ENCODE measurements at places on chromosomes 12 and 14.

- DNase-seq: no peak
Observed at GRCh38 chr12:111351026-111351425, 17.9 kb downstream of the PHETA1 start.

DNA sequence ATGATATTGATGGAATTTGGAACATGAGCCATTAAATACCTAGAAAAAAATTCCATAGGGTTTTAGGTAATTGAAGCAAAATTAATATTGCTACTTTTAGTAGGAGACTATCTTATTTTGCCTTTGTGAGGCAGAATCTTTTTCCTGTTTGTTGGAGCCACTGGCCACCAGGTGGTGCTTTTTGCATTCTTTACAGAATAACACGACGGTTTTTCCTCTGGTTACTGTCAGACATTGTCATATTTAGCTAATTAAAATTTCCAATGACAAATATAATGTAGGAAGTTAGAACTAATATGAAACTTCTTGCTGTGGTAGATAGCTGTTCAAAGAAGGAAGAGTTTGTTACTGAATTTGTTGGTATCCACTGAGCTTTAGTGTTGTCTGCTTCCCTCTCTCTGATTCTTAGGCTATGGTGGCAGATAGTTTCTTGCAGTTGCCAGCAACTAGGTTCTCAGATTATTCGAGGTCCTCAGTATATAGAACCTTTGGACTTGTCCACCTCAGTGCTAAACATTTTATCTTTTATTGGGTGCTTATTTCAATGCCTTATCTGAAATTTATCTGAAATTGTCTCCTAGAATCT, 25.7 kb downstream of the RAB21 start:
- peak; percentile 9 for DNase-seq

DNA sequence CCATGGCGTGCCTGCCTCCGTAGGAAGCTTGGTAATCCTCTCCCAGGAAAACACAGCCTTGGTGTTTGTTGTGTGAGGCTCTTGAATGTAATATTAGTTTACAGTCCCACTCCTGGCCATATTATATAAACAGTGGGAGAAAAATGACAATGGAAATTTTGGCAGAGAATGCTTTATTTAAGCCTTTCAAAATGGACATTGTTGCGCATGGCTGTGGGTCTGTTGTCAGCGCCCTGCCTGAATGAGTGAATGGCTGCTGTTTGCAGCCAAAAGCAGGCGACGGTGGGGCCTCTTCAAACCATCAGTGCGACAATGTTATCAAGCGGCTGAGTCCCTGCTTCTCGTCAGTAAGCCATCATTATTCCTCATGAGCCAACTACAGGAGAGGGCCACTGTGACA, 201.8 kb upstream of the RMST start:
- DNase-seq: no peak

GRCh38 chr14:105197211-105197641, 16.1 kb upstream of the NUDT14 start:
- no peak for DNase-seq

- DNase-seq: no peak
Observed at GRCh38 chr12:12665194-12665593, 30.8 kb downstream of the GPR19 start.

DNA sequence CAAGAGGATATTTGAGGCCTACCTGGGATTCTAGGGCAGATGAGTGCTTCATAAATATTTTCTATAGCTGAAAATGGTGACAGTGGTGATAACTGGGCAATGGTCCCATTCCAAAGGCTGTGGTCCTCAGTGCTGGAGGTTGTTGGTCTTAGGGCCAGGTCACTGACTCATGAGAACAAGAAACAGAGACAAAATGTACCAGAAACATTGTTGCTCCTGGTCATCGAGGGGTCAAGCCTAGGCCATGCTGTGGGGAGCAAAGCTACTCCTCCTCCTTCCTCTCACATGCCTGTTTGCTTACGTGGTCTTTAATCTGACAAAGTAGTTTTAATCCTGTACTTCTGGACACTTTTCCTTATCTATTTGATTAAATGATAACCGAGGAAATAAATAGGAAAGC, 33.8 kb downstream of the ERG28 start:
- DNase-seq: no peak

DNA sequence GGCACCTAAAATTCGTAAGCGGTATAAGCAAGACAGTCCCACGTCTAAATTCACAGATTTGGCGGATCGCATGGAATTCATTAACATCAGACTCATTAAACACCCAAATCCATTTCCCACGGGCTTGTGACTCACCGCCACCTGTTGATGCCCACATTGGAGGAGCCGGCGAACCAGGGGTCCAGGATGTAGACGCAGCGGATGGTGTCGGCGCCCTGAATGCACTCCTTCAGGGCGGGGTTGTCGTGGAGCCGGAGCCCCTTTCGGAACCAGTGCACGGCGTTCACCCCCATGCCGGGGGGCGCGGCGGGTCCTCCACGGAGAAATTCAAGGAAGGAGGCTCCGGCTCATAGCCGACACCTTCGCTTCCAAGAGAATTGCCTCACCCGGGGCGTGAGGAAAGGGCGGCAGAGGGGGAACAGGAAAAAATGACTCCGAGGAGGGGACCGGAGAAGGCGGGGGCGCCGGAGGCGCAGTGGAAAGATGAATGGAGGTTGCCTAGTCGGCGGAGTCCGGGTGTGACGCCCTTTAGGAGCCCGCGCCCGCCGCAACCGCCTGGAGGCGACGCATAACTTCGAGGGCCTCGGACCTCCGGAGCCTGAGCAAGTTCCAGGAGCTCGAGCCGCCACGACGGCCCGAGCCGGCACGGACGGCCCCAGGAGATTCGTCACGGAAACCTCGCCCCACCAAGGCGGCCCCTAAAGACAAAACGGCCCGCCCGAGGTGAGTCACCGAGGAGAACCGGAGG, 506 bp downstream of the CRY1 start:
- peak; percentile 59 for DNase-seq

GRCh38 chr12:47797441-47797840, 22.3 kb downstream of the HDAC7 start:
- DNase-seq: no peak

- no peak for DNase-seq
Observed at GRCh38 chr12:70338531-70338930, 27.6 kb upstream of the KCNMB4 start.

All from stimulated activated CD4-positive, alpha-beta T cell treated with anti-CD3 and anti-CD28 coated beads, TNF-alpha, amount 100 ng/mL, for 24 hours (primary cell).